ENCODE measurements at places on chromosomes 6 and 20.
A peak's percentile ranks its signal among the peaks of the same experiment; 100 is the strongest.

GRCh38 chr6:86017236-86017635 is 374.6 kb upstream of the SYNCRIP start:
- DNase-seq: peak; percentile 63

DNA sequence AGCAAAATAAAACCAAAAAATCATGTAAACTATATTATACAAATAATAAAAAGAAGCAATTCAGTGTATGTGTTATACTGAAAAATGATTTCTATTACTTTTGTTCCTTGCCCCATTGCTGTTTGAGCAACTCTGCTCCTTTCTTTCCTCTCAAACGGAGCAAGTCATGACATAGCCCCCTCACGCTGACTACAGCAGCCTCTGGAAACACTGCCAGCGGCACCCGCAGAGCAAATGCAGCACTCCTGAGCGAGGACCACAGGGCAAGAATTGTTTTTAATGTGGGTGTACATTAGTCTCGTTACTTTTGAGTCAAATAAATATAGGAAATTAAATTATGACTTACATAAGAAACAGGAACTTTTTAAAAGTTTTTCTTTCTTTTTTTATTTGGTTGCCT is 350.1 kb upstream of the HSF2 start:
- no peak for DNase-seq

GRCh38 chr20:12893653-12894052 is 115.1 kb upstream of the SPTLC3 start:
- DNase-seq: no peak

DNA sequence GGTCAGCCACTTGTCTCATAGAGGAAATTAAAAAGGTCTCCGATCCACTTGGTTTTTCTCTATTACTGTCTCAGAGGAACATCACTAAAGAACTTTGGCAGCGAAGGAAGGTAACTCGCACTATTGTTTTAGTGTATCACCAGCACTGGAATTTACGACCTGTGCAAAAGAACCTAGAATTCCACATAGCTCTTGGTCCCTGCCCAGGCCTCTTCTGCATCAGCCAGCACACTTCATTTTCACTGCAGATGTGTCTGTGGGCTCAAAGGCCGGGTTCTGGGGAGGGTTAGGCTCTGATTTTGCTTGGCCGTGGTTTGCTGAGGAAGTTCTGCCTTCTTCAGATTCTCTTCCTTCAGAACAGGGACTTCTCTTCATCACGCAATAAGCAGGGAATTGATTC is 102.8 kb upstream of the TMEM181 start:
- DNase-seq: no peak

- DNase-seq: no peak
Measured at GRCh38 chr6:36347621-36348020, 10.9 kb upstream of the BNIP5 start.

DNA sequence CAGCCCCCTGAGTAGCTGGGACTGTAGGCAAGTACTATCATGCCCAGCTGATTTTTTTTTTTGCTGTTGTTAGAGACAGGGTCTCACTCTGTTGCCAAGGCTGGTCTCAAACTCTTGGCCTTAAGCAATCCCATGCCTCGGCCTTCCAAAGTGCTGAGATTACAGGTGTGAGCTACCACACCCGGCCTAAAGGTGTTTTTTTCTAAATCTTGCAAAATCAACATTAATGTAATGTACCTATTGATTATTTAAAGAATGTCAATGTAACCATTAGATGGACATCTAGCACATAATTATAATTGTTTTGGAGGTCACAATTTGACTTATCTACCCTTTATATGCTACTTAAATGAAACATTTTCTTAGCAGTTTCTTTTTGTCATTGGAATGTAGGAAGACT is 126.1 kb downstream of the PHACTR1 start:
- DNase-seq: no peak

DNA sequence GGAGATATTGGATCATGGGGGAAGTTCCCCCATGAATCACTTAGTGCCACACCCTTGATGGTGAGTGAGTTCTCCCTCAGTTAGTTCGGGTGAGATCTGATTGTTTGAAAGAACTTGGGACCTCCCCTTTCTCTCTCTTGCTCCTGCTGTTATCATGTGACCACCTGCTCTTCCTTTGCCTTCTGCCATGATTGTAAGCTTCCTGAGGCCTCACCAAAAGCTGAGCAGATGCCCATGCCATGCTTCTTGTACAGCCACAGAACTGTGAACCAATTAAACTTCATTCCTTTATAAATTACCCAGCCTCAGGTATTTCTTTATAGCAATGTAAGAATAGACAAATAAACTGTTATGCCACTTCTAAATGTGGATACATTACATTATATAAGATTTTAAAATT is 686.7 kb upstream of the MARCKS start:
- no peak for DNase-seq

GRCh38 chr6:128516514-128516898 is 3.9 kb downstream of the PTPRK start:
- no peak for DNase-seq

GRCh38 chr20:20549267-20549612 is 163.2 kb downstream of the RALGAPA2 start:
- no peak for DNase-seq

- DNase-seq: no peak
Measured at GRCh38 chr20:62050166-62051120, 15.2 kb downstream of the TAF4 start.

DNA sequence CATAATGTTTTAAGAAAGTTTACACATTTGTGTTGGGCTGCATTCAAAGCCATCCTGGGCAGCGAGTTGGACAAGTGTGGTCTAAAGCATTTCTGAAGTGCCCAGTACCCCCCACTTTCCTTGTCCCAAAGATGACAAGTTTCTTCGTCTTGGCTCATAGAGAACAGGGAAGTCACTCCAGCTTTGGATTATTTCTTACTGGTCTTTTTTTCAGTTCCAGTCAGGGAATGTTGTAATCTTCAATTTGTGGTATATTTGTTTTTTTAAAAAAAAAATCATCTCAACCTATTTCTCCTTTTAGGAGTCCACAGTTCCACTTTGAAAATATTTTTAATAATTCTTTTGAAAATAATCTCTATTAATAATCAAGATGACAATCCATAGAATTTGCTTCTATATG is 34.0 kb downstream of the SLX4IP start:
- no peak for DNase-seq
